ENCODE measurements at places on chromosomes 2 and 18.

DNA sequence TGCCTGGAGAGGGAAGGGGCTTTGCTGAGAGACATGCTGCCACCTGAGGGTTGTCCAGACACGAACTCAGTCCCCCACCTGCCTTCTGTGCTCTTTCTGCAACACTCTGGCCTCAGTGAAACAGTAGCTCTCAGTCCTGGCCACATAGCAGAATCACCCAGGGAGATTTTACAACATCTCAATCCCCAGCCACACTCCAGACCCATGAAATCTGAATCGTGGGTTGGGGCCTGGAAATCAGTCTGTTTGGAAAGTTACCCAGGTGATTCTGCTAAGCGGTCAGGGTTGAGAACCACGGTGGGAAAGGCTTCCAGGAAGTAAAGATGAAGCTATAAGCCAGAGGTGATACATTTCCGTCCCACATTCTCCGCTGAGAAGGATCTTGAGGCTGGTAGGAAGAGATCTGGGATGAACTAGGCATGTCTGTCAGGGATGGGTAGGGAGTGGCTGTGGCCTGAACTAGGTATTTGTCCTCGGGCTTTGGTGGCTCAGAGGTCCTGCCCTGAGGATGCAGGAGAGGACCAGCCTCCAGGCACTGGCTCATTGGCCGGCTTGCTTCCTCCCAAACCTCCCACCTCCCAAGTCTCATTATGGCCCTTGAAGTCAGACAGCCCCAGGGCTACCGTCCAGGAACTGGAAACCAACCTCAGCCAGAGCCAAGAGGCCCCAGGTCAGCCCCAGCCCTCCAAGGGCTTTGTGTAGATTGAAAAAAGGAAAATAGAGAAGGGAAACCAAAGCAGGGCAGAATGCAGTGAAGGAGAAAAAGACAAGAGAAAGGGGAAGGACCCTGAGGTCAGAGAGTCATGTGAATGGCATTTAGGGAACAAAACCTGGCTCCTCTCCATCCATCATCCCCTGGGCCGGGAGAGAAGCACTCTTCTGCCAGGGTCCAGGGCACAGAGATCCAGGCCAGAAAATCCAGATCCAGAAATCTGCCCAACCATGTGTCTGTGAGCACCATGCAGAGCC is 119.6 kb downstream of the ZFP36L2 start:
- DNase-seq = no peak

DNA sequence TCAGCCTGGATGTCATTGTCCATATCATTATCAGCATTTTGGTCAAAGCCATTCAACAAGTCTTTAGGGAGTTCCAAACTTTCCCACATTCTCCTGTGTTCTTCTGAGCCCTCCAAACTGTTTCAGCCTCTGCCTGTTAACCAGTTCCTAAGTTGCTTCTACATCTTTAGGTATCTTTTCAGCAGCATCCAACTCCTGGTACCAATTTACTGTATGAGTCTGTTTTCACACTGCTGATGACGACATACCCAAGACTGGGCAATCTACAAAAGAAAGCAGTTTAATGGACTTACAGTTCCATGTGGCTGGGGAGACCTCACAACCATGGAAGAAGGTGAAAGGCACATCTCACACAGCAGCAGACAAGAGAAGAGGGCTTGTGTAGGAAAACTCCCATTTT is 94.2 kb downstream of the GULP1 start:
- no peak for DNase-seq

DNA sequence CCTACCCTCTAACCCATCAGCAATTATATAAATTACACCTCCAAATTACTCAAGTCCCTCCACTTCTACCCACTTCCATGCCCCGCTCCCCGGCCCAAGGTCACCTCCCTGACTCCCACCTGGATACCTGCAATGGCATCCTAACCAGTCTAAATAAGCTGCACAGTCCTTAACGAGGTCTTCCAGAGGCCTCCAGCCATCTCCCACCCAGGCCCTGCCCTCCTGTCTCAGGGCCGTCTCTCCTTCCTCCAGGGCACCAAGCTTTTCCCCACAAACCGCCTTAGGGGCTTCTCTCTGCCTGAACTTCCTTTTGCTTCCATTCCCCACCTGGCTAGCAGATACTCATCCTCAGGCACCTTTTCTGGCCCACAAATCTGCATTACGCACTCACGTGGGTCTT is 4.8 kb downstream of the L3MBTL4 start:
- DNase-seq = no peak

GRCh38 chr18:76425146-76426131 is 69.6 kb downstream of the ZNF516 start:
- DNase-seq = no peak

DNA sequence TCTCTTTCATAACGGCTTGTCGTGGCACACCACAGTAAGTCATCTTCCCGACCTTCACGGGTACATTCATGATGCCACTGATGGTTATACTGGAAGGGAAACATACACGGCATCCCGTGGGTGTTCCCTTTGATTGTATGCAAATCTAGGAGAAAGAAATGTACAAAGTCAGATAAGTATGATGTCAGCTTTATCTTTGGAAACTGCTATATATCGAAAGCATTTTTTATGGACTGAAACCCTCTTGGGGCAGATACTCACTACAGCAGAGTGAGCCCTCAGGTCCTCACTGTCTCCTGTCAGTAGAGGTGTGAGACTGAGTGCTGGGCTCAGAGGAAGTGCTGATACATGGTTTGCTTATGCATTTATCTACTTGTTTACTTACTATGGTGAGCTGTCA is 20.4 kb downstream of the PLA2R1 start:
- DNase-seq = peak; percentile 41

- DNase-seq = no peak
Observed at GRCh38 chr2:28565720-28566295, 69.9 kb downstream of the PLB1 start.

GRCh38 chr2:239919774-239920692 is 105.1 kb downstream of the NDUFA10 start:
- no peak for DNase-seq

DNA sequence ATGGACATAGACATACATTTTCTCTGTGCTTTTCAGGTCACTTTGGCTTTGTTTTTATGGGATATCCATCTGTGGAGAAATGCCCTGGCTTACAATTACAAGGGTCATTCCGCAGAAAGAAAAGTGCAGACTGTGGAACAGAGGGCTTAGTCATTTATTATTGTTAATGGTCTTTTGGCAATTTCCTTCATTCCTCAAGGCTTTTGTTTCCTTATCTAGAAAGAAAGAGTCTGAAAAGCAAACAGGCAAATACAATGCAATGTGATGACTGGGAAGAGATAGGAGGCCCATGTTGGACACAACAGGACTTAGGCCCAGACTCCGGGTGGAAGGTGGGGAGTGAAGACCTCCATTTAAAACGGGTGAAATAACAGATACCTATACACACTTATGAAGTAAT is 129.5 kb upstream of the CAVIN2 start:
- no peak for DNase-seq

GRCh38 chr2:134736167-134736880 is 17.5 kb upstream of the TMEM163 start:
- no peak for DNase-seq

GRCh38 chr2:54419855-54420523 is 36.1 kb upstream of the SPTBN1 start:
- DNase-seq = no peak

DNA sequence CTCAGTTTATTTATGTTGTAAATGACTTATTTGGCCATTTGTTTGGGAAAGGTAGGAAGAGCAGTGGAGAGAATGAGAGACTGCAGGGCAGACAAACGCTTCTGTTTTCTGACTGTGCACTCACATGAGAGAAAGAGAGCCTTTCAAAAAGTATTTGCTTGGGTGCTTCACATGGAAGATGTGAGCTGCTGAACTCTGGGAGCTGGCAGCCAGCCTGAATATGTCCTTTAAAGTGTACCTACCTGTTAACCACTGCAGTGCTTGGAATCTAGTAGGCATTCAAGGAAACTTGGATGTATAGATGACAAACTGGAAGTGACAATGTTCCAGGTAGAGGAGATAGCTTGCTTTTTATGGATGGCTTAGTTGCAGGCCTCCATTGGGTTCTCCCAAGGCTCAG is 68.8 kb downstream of the PTPRM start:
- no peak for DNase-seq

DNA sequence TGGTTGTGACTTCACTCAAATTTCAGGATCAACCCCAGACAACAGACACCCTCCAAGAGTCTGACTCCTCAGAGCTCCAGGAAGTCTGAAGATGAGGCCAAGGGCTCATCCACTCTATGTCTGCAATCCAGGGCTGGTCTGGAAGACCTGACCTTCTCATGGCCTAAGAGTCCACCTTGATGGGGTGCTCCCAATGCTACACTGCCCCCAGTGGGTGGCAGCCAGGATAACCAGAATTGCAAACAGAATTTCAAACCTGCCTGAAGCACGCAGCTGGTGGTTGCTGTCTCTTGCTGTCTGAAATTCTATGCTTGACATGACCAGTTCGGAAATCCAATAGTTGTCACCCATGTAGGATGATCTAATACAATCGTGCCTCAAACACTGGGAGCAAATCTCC is 96.0 kb downstream of the UXS1 start:
- DNase-seq = peak; percentile 36

DNA sequence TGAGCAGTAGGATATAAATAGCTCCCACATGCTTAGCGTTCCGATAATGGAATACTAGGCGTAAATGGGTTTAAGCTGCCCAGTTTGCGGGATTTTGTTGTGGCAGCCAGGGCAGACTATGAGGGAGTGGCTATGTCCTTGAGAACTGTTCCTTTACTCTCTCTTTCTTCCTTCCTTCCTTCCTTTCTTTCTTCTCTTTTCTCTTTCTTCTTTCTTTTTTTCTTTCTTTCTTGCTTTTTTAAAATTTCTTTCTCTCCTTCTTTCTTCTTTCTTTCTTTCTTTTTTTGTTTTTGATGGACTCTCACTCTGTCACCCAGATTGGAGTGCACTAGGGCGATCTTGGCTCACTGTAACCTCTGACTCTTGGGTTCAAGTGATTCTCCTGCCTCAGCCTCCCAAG is 9.1 kb upstream of the PRELID3A start:
- no peak for DNase-seq

- DNase-seq = peak; percentile 40
Observed at GRCh38 chr2:460861-461260, 173.0 kb upstream of the ALKAL2 start.

DNA sequence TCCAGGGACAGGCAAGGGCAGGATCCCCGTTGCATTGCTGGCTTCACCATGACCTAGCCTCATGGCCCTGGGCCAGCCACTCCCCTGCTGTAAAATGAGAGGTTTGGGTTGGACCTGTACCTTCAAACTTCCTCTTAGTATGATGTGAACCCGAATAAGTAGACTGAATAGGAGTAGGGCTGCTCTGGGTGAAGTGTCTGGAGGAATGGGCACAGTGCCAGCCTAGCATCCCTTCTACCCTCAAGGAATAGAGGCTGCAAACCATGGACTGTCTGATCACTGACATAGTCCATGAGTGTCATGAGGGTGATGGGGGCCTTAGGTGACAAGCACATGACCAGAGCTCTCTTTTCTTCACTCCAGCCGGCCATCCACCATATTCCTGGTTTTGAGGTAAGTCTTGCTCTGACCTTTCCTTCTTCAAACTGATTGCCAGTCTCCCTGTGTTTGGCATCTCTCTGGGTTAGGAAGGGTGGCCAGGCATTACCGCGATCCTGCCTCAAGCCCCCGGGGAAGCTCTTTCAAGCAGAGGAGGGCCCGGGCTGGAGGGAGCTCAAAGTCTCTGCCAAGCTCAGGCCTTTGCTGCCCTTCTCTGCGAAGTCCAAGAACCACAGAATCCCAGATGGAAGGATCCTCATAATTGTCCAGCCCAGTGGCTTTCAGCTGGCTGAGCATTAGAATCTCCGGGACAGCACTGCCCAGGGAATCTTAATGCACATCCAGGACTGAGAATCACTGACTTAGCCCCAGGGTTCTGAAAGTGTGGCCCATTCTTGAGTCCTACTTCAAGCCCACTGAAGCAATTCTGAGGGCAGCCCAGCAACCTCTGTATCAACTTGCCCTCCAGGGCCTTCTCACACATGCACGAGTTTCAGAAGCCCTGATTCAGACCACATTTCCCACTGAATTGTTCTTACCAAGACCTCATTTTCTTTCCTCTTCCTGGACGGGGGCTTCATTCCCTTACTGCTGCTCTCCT is 148.1 kb downstream of the DYSF start:
- DNase-seq = no peak

- DNase-seq = no peak
Observed at GRCh38 chr18:68984342-68984741, 186.5 kb downstream of the CCDC102B start.

- no peak for DNase-seq
Observed at GRCh38 chr2:191626497-191627151, 51.3 kb upstream of the NABP1 start.

- DNase-seq = no peak
Observed at GRCh38 chr2:237833546-237833945, 25.9 kb upstream of the RAMP1 start.

- no peak for DNase-seq
Observed at GRCh38 chr2:161981679-161982250, 92.2 kb downstream of the DPP4 start.

GRCh38 chr2:69692424-69692823 is 48.9 kb upstream of the AAK1 start:
- no peak for DNase-seq

- DNase-seq = no peak
Observed at GRCh38 chr2:46972438-46972837, 56.8 kb upstream of the MCFD2 start.

- no peak for DNase-seq
Observed at GRCh38 chr2:67566958-67567635, 170.0 kb downstream of the ETAA1 start.

- no peak for DNase-seq
Observed at GRCh38 chr2:112848833-112849232, 12.3 kb upstream of the IL1B start.

GRCh38 chr2:27154488-27154887 is 5.7 kb downstream of the TCF23 start:
- DNase-seq = no peak

DNA sequence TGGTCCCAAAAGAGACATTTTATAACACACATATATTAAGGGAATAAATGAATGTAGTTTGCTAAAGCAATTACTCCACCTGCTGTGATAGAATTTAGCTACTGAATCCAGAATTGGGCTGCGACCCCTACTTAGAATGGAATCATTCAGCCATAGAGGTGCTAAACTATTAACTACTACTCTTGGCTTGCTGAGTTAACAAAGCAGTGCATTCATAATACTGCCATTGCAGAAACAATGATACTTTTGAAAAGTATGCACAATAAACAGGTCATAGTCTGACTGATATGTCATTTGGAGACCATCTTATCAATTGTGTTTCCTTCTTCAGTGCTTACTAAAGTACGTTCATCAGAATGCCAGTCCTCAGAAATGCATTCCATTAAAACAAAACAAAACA is 273.6 kb downstream of the PIEZO2 start:
- DNase-seq = no peak

- no peak for DNase-seq
Observed at GRCh38 chr2:120499784-120500495, 154.0 kb downstream of the INHBB start.

- DNase-seq = no peak
Observed at GRCh38 chr2:150963336-150963735, 298.3 kb downstream of the RBM43 start.

GRCh38 chr2:20444993-20445910 is 1.6 kb upstream of the RHOB start:
- no peak for DNase-seq

GRCh38 chr18:9356976-9357375 is 22.4 kb downstream of the TWSG1 start:
- no peak for DNase-seq

GRCh38 chr2:64502860-64503259 is 21.3 kb upstream of the AFTPH start:
- no peak for DNase-seq

Measured in activated naive CD8-positive, alpha-beta T cell treated with anti-CD3 and anti-CD28 coated beads, Interleukin-2, amount 50 U/mL, for 24 hours (primary cell).